NCI-H510A (cell line): ENCODE measurements at places on chromosomes 1 and 21.

- no peak for DNase-seq
Measured at GRCh38 chr1:115275216-115275615, 62.8 kb downstream of the NGF start.

GRCh38 chr21:46597896-46598343, 7.0 kb downstream of the S100B start:
- no peak for DNase-seq

DNA sequence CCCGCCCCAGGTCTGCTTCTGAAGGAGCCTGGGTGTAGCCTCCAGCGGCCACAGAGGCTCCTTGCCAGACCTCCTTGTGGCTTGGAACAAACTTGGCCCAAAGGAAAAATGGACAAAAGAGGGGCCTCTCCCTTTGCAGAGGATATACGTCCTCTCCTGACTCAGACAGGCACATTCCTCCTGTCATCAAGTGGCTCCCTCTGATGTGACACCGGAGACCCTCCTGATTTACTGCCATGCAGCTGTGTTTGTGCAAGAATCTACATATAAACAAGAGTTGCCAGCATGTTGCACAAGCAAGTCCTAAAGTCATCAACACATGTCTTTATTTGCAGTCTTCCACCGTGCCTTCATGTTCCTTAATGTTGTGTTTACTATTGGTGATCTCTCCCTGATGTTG, 54.1 kb upstream of the F3 start:
- no peak for DNase-seq

DNA sequence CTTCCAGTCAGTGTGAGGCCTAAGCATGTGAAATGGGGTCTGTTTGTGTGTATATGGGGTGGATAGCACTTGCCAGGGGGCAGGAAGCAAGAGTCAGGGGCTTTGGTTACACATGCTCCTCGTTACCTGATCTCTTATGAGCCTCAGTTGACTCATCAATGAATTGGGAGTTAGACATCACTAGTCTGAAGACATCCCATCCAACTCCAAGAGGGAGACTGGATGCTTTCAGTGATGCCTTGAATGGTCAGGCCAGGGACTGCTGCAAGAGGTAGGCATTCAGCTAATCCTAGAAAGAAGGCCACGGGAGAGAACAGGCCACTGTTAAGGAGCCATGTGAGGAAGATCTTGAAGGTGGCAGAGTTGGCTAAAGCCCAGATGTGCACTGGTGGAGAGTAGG, 6.3 kb downstream of the RAB25 start:
- DNase-seq: no peak

GRCh38 chr1:229947968-229948367, 119.1 kb upstream of the GALNT2 start:
- DNase-seq: no peak

DNA sequence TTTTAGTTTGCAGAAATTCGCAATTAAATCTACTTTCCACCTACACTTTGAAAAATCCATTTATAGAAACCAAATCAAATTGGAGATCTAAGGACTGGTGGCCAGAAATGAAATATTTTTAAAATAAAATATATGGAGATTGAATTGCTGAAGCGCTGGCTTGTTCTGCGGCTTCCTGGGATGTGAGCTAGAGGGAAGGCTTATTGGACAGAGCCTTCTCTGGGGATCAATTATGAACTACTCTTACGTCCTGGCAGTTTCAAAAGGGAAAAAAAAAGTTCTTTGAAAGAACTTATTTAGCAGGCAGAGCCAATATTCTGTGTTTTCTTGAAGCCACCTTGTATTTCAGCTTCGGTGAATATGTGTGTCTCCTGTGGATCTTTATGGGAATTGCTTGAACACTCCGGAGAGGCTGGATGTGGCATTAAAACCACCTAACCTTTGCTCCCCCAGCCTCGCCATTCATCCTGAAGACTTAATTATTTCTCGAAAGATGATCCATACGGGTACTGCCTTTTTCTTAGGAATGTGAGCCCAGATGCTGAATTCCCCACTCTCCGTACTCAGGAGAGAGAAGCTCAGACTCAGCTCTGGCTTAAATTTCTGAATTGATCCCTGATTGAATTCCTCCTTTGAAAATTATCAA, 478.9 kb upstream of the VAMP3 start:
- no peak for DNase-seq

DNA sequence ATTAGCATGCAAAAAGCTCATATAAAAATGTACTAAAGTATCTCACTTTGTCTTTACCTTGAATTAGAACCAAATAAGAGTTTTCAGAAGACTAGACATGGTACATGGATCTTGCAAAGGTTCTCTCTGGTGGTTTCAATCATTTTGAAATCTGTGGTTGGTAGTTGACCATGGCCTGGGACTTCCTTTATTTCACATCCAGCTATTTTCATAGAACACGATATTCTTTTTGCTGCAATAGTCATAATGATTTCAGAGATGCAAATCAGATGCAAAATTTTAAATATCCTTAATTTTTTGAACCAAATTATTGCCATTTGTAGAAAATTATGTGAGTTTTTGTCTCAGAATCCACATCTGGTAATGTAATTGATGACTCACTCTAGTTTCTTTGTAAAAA, 375.1 kb upstream of the ZP4 start:
- DNase-seq: no peak

- no peak for DNase-seq
Measured at GRCh38 chr1:41474490-41475271, 9.8 kb downstream of the EDN2 start.

- no peak for DNase-seq
Measured at GRCh38 chr1:20702416-20702815, 15.4 kb downstream of the KIF17 start.

DNA sequence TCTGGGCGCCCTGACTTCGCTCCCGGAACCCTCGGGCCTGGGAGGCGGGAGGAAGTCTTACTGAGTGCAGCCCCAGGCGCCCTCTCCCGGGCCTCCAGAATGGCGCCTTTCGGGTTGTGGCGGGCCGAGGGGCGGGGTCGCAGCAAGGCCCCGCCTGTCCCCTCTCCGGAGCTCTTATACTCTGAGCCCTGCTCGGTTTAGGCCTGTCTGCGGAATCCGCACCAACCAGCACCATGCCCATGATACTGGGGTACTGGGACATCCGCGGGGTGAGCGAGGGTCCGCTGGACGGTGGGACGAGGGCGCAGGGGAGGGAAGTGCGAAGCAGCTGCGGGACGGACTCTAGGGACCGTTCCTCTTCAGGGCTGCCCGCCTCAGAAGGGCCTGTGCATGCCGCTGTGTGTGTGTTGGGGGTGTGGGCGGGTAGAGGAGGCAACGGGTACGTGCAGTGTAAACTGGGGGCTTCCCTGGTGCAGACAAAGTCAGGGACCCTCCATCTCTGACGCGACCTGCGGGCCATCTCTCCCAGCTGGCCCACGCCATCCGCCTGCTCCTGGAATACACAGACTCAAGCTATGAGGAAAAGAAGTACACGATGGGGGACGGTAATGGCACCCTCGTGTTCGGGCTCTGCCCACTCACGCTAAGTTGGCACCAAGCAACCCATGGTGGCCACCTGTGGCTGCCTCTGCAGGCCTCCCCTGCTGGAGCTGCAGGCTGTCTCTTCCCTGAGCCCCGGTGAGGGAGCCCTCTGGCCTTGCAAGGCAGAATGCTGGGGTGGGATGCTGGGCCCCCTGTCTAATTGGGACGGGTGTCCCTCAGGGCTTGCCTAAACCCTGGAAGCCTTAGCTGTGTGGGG, at the start of gene GSTM1:
TSS of gene GSTM1 (plus strand) at position 177 of the 859 bp plus-strand sequence. CDS start at position 234, 57 bp downstream.
- DNase-seq: no peak

DNA sequence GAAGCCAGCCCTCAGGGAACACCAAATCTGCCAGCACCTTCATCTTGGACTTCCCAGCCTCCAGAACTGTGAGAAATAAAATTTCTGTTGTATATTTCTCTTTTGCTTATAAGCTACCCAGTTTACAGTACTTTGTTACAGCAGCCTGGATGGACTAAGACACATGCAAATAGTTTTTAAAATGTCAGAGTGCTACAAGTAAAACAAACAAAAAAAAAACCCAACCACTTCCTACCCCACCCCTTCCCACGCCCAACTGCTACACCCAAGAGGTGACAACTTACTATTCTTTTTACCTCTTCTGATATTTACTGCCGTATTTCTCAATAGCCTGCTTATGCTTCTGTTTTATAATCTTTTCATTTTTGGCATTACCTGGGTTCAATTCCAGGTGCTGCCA, 8.6 kb upstream of the SPSB1 start:
- DNase-seq: no peak

DNA sequence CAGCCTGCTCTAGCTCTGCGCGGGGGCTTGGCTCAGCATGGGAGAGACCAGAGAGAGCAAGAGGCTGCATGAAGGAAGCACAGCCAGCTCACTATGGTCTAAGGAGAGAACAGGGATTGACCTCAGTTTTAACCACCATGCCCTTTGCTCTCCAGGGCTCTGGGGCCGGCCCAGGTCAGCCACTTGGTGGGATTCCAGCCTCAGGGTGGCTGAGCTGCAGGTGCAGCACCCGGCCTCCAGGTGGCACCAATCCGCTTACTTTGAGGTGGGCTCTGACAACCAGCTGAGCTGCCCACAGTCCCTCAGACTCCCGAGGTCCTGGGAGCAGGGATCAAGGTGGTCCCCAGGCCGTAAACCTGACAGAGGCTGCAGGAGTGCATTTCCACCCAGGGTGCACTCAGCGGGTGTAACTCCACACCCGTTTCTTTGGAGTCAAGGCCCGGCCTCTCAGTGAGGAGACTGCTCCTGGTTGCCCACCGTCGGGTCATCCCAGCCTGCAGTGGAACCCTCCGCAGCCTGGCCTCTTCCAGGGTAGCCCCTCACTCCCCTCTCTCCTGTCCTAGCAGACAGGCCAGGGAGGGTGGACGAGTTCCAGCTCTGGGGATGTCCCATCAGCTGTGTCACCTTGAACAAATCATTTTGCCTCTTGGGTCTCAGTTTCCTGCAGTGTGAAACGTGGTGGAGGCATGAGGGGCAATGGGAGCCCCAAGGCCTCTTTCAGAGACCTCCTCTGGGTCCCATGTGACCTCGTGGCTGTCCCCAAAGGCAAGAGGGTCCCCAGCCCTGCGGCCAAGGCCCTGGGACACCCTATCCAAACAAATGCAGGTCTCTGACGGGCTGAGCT, 607 bp upstream of the LGR6 start:
- DNase-seq: no peak

DNA sequence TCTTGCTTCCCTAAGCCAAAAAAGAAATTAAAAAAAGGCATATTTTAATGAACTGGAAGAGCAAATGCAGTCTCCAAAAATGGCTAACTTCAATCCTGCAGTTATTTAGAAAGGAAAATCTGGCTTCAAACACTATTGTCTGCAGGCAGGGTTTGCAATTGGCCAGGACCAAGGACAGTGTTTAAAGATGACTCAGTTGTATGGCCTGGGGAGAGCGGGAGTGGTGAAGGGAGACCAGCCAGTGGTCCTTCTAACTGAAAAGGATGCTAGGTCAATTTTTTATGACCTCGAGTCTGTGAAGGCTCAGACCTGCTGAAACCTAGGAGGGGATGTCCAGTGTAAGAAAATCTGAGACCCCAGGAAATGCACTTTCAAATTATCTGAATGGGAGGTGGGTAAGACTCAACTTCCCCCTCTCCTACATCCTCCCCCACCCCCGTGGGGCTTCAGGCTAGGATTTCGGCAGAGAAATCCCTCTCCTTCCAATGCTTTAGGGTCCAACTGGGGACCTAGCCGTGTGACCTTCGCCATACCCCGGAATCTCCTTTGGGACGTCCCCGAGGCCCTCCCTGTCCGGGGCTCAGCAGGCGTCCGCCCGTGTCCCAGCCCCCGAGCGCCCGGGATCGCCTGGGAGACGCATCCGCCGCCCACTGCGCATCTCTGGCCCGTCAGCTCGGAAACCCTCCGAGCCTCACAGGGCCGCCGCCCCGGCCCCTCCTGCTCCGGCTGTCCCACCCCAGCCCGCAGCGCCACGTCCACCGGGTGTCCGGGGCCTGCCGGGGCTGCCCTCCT, 602 bp upstream of the RIMKLA start:
- peak; percentile 43 for DNase-seq

DNA sequence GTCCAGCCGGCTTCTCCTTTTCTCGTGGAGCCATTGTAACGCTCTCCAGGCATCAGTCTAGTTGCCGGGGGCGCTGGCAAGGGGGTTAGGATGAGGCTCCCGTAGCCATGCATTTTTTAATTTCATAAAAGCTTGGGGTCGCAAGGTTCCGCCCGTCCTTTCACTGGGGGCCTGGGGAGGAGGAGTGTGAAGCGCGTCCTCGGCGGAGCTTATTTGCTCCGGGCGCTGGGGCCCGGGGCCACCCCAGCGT, 1.6 kb downstream of the ADGRL2 start:
- no peak for DNase-seq

DNA sequence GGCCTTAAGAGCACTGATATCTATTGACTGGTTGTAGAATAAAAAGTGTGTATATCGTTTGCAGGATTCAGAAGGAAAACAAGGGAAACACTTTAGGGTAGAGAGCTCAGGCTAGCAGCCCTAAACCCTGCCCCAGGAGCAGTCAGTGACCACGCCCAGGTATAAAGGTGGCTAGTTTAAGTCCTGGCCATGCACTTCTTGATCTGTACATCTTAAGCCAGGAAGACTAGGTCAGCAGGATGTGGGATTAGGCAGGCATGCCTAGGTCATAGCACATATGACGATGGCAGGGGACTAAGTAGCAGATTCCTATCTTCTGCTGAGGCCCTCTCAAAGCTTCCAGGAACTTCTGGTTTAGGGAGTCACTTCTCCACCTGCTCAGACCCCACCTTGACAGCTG, 158.0 kb upstream of the CD34 start:
- DNase-seq: no peak

DNA sequence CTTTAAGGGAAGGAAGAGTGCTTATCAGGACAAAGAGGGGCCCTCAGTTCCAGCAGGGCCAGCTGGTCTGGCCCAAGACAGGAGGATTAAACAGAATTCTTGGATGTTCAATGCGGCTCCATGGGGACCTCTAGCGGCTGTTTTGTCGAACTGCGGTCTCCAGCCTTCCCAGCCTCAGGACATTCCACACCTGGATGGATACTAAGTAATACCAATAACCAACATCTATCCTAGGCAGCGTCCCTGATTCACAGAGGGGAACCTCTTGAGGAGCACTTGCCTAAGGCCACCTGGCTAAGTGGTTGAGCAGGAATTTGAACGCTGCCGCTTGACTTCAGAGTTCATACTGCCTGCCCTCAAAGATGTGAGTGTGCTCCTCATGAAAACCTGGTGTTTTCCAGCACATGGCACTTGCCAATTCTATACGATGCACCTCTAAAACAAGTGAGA, 15.5 kb upstream of the CD247 start:
- DNase-seq: no peak

DNA sequence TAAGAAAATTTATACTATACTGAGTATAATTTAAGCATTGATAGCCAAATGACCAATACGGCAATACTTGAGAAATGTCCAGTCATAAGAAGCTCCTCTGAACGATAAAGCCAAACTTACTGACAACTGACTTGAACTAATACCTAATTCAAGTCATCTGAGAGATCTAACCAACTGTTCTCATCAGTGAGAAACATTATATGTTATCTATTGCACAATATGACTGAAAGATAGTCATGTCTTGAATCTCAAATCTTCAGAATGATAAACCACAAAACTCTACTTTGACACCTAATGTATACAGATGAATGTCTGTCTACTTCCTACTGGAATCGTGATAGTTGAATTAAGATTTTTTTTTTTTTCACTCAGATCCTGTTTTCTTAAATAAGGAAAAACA, 39.0 kb downstream of the APP start:
- DNase-seq: no peak
